ENCODE measurements at places on chromosomes 4 and X. TPM values are rescaled to one million over a fixed set of nuclear protein-coding genes. Genes with fewer than 3 reads are reported as not detected.

Gene FOXO4
- total RNA-seq = 47.3 TPM

Gene JCHAIN
- 3.5 TPM for total RNA-seq

Gene C4orf33
- 27.2 TPM for total RNA-seq

Gene SULT1E1
- total RNA-seq = not detected

Gene UGT2B17
- total RNA-seq = not detected

Gene CRMP1
- not detected for total RNA-seq

Gene GAGE2A
- not detected for total RNA-seq

Gene TCP11X2
- not detected for total RNA-seq

Gene F11
- 1.1 TPM for total RNA-seq

Gene DRD5
- not detected for total RNA-seq

Gene MAGEA12
- total RNA-seq = not detected

Gene SMAD1
- 12.8 TPM for total RNA-seq

Gene PASD1
- total RNA-seq = not detected

Gene USP38
- 39.5 TPM for total RNA-seq

Gene RNF212
- total RNA-seq = 1.7 TPM

Gene MGAT4D
- not detected for total RNA-seq

Gene FGD1
- total RNA-seq = 0.07 TPM

Gene TMEM144
- total RNA-seq = not detected

Gene RAI2
- total RNA-seq = not detected

Gene MAGED4B
- total RNA-seq = 1.3 TPM

Gene HDAC6
- total RNA-seq = 118 TPM

Gene VCX3B
- total RNA-seq = not detected

Gene CSAG2
- not detected for total RNA-seq

Gene RHOXF1
- 1.4 TPM for total RNA-seq

Gene EGF
- total RNA-seq = 0.48 TPM

Gene PRPS2
- 20.1 TPM for total RNA-seq

Gene SLC10A7
- total RNA-seq = 26.3 TPM

Gene PPBP
- total RNA-seq = 16.8 TPM

Gene NUDT10
- total RNA-seq = 0.40 TPM

Gene IL3RA
- 3.3 TPM for total RNA-seq

Gene SPP1
- not detected for total RNA-seq

Gene TRIML2
- not detected for total RNA-seq

Gene FREM3
- total RNA-seq = not detected

Gene TMEM35A
- total RNA-seq = not detected

Gene CXCL9
- total RNA-seq = not detected

Gene ADH7
- total RNA-seq = not detected

Gene FATE1
- total RNA-seq = not detected

Gene ERAS
- total RNA-seq = not detected

Gene MAGEE2
- not detected for total RNA-seq

Gene XG
- 0.85 TPM for total RNA-seq

Gene ANXA3
- total RNA-seq = 1.1 TPM

Gene CXCR3
- 15.9 TPM for total RNA-seq

Gene CABS1
- total RNA-seq = not detected

Gene SYTL4
- not detected for total RNA-seq

Gene PAGE5
- not detected for total RNA-seq

Gene CT47B1
- total RNA-seq = not detected

Gene IQCM
- total RNA-seq = not detected

Gene NUP62CL
- 1.2 TPM for total RNA-seq

Gene ETDA
- total RNA-seq = not detected

Gene SCML1
- total RNA-seq = 4.6 TPM

Gene HS6ST2
- total RNA-seq = not detected

Gene IL2RG
- 550 TPM for total RNA-seq

Data from natural killer cell (primary cell).